Urinary bladder (tissue), 4 donors: ENCODE measurements at places on chromosomes 5 and 9. TPM values are rescaled to one million over a fixed set of nuclear protein-coding genes. Genes with fewer than 3 reads are reported as not detected.

The ZNF658 gene
- 18.9 TPM for total RNA-seq

DNA sequence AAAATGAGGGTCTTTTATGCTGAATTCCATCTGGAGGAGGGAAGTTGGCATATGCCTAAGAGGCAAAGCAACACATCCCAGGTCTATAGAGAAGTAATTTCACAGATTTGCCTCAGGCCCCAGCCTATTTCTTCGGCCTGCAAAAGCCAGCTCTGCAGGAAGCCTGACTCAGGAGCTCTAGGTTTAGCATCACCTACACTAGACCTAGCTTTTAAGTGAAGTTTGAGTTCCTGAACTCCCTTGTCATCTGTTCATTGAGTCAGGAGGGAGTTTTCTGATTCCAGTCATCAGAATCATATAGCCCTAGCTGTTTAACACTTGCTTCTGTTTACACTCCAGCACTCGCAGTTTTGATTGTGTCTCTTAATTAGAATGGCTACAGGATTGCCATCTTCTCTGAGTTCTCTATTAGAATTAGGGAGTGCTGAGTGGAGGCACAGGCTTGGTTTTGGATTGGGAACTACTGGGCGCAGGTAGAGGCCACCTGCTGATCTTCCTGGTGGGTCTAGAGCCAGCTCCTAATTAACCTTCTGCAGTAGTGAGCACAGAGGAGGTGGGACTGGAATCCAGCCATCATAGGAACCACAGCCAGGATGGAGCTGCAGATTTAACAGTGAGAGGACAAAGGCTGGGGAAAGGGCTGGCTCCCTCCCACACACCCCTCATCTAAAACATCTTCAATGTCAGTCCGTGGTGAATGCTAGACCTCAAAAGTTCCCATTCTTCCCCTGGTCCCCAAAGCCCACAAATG lies 179.5 kb downstream of the TRIO start:
- DNase-seq, result no peak

GRCh38 chr5:54673523-54674225 lies 156.1 kb downstream of the SNX18 start:
- DNase-seq, result no peak

The NUP188 gene
- total RNA-seq, result 43.1 TPM

The KCNV2 gene
- total RNA-seq, result not detected

- no peak for DNase-seq
Measured at GRCh38 chr9:4301296-4301695, 1.4 kb upstream of the GLIS3 start.

- no peak for DNase-seq
Measured at GRCh38 chr5:127993476-127993875, 90.1 kb upstream of the SLC12A2 start.

The INSL4 gene
- not detected for total RNA-seq

DNA sequence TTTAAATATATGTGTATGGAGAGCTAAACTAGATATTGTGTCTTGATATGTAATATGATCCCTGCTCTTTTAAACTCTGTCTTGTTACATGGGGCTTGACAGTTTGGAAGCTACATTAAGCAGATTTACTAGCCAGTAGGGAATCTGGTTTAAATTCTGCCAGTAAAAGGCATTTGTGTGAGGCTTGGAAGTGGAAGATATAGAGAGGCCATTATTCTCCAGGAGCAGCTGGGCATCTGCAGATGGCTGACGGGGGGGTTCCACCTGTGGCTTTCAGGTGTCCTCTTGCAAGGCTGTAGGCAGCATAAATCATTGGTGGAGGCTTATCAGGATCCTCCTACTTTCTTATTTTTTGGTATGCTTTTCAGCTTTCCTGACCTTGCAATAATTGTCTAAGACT lies 179.1 kb upstream of the FBXL7 start:
- no peak for DNase-seq

- DNase-seq, result no peak
Measured at GRCh38 chr9:134410835-134411217, 84.6 kb downstream of the RXRA start.

The FSD1L gene
- 27.5 TPM for total RNA-seq

The NOP16 gene
- 3.2 TPM for total RNA-seq

DNA sequence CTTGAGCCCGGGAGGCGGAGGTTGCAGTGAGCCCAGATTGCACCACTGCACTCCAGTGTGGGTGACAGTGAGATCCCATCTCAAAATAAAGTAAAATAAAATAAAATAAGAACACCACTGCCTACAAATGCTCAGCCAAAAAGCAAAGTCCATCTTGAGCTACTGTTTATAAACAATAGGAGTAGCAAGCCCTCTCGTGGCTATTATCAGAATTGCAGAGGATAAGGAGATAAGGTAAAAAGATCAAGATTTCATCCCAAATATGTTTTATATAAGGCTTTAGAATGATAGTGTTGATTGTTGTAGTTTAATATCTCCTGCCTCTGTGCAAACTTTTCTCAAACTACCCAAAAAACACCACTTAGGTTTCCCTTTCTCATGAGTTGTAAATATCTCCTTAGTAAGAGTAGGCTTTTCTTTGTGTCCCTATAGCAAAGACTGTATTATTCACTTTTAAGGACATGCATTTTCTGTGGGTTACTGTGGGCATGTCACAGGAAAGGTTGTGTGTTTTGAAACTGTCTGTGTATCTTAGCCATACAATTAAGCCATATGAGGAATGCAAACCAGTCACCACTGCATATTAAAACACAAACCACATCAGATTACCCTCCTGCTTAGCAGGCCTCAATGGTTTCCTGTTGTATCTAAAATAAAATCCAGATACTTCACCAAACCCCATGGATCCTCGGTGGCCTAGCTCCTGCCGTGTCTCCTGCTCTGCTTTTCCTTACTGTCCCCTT lies 31.8 kb upstream of the CKS2 start:
- no peak for DNase-seq

The OCLN gene
- total RNA-seq, result 18.2 TPM

DNA sequence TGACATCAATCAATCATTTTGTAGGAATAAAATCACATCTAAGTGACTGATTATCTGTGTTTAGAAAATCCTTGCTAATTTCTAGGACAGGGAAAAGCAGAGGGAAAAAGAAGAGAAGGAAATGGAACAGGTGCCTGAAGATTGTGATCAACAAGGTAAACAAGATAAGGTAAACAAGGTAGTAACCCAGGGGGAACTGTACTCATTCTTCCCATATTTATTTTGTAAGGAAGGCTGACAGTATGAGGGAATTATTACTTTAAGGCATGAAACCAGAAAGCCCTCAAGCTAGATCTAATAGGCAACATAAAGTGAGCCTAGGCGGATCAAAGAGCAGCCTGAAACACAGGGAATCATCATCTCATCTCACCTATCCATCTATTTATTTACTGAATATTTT lies 231.1 kb downstream of the MLLT3 start:
- DNase-seq, result no peak

DNA sequence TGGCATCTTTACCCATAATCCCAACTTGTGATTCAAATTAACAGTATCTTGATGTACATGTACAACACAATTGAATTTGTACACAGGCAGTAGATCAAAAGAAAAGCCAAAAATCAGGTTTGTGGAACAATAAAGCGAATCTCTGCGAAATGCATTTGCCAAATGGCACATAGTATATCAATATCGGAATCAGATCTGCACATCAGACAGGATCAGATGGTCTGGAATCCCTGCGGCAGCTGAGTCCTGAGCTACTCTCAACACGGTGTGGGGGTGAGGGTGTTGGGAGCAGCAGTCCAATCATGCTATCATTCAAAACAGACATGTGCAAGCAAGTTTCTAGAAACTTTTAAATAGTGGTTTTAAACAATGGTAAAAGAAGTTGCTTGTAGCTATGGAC lies 358.3 kb downstream of the SEMA5A start:
- no peak for DNase-seq

GRCh38 chr9:75000835-75001234 lies 27.3 kb downstream of the CARNMT1 start:
- no peak for DNase-seq

DNA sequence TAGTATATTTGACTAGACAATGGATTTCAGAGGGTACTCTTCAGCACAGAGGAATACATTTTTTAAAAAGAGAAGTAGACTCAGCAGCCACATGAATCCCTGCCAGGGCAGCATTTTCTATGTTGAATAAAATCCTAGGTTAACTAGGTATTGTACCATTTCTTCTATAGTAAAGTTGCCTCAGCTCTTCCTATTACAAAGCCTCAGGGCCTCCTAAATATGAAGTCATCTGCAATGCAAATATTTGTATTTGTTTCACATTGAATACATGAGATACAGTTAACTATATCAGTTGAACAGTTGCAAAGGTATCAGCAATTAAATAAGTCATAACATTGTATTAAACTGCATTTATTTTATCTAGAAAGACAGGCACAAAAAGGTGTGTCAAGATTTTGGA lies 59.5 kb downstream of the NUDT12 start:
- no peak for DNase-seq

DNA sequence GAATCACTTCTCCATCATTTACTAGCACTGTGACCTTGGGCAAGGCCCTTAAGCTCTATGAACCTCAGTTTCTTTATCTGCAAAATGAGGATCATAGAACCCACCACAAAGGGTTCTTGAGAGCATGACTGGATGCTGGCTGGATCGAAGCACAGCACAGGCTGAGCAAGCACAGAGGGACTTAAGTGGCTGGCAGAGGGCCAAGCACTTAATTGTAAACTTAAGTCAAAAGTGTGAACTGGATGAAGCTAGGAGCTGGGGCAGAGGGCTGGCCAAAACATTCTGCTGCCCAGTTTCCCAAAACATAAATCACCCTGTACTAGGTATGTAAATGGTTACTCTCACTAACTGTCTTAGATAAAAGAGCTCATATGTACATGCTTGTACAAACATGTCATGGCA lies 112.3 kb upstream of the WWC1 start:
- no peak for DNase-seq

DNA sequence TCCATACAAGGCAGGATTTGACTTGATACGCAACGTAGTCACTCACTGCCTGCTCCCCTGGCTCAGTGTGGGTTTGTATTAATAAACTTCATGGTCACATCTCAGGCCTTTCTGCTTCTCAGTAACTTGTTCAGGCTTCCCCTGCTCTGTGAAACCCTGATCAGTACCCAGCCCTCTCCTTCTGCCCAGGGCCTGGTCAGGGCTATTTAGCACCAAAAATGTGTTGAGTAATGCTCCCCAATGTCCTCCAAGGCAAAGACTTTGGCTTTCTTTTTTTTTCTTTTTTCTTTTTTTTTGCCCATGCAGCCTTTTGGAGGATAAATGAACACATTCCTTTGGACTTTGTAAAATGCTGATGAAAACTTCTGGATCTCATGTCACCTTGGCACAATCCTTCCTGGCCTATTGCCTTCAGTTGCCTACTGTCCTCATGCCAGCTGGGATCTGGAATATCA lies 399.2 kb upstream of the KLF4 start:
- no peak for DNase-seq

The PCDHA1 gene
- total RNA-seq, result 0.21 TPM

DNA sequence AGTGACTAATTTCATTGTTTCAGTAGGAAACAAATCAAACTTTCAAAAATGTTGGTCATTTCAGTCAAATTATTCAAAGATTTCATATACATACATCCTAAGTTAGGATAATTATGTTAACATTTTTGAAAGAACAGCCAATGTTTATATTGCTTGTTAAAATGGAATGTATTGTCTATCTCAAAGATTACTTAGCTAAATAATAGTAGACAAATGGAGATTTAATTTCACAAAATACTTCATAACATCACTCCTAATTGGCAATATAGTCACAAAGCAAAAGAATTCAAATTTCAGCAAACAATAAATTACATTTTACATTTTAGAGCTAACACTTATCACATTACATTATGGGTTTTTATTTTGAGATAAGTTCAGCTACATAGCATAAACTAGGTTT lies 25.4 kb downstream of the STARD4 start:
- no peak for DNase-seq

GRCh38 chr5:151144275-151144674 lies 13.3 kb downstream of the ANXA6 start:
- no peak for DNase-seq

DNA sequence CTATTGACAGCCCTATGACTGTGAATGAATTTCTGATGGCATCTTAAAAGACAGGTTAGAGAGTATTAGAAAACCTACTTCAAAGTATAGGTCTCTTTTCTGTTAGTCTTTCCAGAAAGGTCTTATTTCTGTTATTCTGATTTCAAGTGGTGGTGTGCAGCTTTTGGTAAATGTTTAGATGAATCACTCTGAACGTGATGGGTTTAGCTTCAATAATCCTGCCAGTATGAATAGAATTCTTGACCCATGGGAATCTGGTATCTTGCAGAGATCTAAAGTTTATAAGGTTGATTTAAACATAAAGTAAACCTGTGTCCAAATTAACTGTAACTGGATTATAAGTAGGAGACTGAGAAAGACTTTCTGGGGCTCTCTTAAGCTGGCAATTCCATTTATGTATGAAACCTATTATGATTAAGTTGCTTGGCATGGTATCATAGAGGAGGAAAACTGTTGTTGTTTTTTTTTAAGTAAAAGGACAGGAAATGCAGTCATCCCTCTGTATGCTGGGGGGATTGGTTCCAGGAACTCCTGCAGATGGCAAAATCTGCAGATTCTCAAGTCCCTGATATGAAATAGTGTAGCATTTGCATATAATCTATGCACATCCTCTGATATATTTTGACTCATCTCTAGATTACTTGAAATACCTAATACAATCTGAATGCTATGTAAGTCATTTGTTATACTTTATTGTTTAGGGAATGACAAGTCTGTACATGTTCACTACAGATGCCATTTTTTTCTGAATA lies 77.0 kb upstream of the ADAMTS19 start:
- DNase-seq, result no peak

GRCh38 chr5:136006164-136006563 lies 22.6 kb upstream of the TGFBI start:
- no peak for DNase-seq

The PCDHGA5 gene
- total RNA-seq, result 7.0 TPM

The B4GALT1 gene
- total RNA-seq, result 36.4 TPM

DNA sequence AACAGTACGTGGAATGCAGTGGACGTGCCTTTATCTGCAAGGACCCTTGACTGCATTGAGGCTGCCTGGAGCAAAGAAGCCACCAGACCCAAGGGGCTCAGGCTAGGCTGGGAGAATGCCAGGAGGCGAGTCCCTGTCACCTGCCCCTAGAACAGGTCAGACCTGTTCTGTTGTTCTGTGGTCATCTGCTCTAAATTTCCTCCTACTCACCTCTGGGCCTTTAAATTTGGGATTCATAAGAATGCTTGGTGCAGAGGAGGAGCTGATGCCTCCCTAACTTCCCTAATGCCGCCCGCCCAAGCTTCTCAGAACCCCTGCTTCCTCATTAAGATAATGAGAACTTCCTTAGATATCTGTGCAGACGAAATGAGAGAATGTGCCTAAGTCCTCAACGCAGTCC lies 32.0 kb downstream of the DAPK1 start:
- no peak for DNase-seq
